Fibroblast of skin of back (primary cell): ENCODE measurements at places on chromosomes 2 and 18.

DNA sequence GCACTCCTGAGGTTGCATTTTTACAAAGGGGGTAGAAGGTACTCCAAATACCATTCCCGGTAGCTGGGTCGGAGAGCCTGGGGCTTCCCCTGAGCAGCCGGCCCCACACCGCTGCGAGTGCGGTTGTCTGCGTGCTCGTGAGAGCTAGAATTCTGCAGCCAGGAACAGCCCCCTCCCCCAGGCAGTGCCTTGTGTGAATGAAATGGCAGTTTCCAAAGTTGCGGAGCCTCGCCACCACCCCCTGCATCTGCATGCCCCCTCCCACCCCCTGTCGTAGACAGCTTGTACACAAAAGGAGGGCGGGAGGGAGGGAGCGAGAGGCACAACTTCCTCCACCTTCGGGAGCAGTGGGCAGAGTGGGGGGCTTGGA lies 1.1 kb downstream of the MYCN start:
- no peak for DNase-seq

- no peak for DNase-seq
Measured at GRCh38 chr2:3754280-3754679, 50.9 kb downstream of the DCDC2C start.

- no peak for DNase-seq
Measured at GRCh38 chr2:61117534-61117933, 44.5 kb upstream of the C2orf74 start.

- no peak for DNase-seq
Measured at GRCh38 chr2:70062270-70062669, 25.0 kb upstream of the PCBP1 start.

DNA sequence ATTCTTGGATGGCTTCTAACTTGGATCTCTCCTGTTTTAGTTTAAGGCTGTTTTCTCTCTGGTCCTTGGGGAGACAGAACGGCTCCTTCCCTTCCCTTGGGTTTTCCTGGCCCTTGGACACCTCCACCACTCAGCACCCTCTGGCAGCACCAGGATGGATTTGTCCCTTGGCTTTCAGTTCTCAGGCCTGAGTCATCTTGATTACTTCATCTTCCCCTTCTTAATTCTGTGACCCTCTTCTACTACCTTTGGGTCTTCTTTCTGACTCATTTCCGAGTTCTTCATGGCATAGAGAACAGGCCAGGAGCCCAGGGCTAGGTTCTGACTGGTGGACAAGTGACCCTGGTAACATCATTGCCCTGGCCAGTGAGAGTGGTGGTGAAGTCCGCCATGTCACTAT lies 14.9 kb downstream of the IGFBP2 start:
- DNase-seq, result peak; percentile 58

DNA sequence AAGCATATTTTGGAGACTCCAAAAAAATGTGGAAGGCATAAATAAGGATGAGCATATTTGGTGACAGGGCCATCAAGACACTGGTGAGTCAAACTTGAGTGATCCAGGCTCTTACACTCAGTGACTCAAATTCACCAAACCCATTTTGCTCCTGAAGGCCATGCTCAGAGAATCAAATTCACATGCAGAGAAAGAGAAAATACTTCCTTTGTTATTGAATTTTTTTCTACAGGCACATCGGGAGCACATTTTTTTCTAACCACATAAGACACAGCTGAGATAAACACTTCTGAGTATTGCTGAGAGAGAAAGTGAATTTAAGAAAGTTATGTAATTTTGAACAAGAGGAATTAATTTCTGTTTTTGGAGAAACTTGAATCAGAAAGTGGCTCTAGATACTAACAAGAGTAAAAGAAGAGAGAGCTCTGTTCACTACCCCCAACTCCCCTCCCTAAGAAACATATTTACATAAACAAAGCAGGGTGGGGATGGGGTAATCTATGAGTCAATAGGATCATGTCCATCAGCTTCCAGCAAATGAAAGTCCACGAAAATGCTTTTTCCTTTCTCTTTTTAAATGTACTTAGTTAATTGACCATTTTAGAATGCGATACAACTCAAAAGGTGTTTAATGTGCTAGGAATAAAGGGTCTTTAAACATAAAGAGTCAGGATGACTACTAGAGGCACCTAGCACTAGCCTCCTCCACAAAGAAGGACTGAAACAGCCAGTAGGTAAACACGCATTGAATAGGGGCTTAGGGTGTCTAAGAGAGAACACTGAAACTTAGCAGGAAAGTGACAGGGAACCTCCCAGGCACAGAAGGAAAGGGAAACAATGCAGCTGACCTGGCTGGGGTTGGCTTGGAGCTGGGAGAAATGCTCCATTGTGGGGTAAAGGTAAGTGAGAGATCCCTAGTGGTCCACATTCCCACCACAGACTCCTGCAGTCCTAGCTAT lies 152.3 kb downstream of the KCNE4 start:
- DNase-seq, result peak; percentile 93
